ENCODE measurements at places on chromosomes 1 and 21.

- DNase-seq, result no peak
These were observed 37.6 kb downstream of the CRYAA start for GRCh38 chr21:43206231-43207042.

- DNase-seq, result no peak
These were observed 15.7 kb downstream of the GPR157 start for GRCh38 chr1:9112961-9113880.

- no peak for DNase-seq
These were observed at the start of gene EPHB2 for GRCh38 chr1:22710701-22711049. Gene EPHB2, plus strand, starts transcription at chr1:22710839. Its CDS starts 144 bp downstream, at chr1:22710983.

DNA sequence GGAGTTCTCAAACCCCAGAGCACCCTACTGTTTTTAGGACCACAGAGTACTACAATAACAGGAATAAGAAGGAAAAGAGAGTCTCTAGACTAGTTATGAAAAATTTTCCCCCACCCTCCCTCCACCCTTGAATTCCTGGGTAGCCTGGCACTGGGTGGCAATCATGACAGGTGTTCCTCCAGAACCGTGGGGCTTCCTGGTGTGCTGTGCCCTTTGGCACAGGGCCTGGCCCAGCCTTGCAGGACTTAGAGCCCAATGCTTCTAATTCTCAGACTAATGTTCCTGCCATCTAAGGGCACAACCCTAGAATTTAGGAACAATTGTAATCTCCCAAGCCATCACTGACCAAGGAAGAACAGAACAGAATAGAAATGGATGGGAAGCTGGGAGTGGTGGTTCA is 1.5 kb upstream of the CD160 start:
- DNase-seq, result no peak

DNA sequence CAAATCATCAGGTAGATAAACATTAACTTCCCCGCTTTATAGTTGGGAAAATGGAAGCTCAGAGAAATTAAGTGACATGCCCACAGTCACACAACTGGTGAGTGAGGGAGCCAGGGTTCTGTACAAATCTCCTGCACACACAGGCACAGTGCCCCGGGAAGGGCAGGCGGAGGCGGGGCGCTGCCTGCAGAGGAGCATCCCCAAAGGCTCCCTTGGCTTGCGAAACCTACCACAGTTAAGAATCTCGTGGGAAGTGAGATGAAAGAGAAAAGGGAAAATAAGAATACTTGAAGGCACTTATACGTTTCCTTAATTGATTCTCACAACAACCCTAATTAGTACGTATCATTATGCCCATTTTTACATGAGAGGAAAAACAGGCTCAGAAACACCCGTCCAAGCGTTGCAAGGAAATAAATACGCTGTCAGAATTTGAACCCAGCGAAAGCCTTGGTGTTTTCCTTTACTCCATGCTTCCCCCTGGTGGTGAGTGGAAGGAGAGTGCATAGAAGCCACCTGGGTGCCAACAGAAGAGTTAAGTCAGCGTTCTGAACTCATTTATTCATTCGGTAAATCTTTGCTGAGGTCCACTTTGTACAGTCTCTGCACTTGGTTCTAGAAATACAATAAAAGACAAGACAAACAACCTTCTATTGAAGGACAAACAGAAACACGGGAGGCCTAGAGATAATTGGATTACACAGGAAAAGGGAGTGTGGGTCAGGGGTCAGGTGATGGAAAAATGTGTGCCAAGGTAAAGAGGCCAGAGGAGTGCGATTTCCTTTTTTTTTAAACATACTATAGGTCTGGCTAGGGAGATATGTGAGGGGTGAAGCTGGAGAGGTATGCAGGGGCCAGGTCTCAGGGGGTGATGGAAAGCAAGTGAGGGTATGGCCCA is 28.4 kb downstream of the ACP6 start:
- peak; percentile 30 for DNase-seq

- DNase-seq, result no peak
These were observed 788 bp downstream of the ISG15 start for GRCh38 chr1:1013922-1014648.

DNA sequence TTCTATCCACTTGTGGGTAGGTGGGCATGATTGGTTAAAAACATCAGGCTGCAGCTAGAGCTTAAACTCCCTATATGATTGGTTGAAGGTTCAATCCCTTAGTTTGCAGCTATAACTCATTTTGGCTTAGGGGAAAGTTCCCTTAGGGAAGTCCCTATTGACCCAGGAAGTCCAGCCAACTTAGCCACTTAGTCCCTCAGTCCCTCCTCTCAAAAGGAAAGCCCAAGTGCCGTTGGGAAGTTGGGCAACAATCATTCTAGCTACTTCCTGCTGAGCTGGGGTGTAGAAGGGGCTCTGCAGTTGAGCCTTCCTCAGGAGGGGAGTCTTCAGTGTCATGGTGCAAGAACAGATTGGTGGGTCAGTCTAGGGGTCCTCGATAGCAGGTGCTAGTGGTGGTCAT is 12.2 kb downstream of the MSTO1 start:
- no peak for DNase-seq

DNA sequence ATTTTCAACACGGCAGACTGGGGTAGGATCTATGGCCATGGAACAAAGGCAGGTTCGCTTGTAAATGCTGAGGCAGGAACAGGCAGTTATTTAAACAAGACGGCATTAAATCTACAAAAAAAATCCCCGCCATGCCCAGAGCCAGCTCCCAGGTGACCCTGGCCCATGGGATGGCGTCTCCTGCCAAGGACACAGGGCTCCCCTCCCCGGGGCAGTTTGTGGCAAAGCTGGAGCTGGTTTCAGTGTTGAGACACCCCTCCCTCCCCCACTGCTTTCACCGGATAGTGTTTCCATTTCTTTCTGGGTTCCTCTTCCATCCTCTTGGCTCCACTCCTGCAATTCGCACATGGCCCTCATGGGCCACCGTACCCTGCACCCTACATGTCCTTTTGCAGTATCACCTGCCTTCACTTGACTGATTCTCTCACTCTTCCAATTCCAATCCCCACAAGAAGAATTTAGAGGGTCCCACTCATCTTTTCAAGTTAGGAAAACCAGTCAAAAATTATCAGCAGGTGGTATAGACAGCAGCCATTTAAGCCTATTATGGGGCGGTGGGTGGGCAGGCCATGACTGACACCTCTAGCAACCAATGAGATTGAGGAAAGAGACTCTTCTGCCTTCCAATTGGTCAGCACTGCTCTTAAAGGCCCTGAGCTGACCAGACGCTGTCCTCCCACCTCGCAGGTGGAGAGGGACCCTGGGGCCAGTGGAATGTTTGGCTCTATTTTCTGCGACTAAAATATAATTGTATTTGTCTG is 52.0 kb downstream of the OLIG1 start:
- DNase-seq, result no peak
